ENCODE measurements at places on chromosomes 11 and 22.

DNA sequence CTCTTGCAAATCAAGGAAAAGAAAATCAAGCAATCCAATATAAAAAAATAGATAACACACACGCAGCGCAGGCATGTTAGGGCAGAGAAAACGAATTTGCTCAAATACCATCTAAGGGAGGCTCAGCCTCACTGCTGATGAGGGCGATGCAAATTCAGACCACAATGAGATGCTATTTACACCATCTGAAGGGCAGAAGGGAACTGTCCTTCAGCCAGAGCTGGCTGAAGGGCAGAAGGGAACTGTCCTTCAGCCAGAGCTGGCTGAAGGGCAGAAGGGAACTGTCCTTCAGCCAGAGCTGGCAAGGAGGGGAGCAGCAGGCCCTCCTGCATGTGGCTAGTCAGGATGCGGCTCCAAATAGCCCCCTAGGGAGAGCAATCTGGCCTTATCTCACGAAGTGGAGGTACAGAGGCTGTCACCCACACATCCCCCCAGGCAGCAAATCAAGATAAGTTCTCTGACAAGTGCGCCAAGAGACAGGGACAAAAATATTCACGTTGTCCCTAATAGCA is 7.6 kb upstream of the SLC39A13 start:
- DNase-seq: no peak

DNA sequence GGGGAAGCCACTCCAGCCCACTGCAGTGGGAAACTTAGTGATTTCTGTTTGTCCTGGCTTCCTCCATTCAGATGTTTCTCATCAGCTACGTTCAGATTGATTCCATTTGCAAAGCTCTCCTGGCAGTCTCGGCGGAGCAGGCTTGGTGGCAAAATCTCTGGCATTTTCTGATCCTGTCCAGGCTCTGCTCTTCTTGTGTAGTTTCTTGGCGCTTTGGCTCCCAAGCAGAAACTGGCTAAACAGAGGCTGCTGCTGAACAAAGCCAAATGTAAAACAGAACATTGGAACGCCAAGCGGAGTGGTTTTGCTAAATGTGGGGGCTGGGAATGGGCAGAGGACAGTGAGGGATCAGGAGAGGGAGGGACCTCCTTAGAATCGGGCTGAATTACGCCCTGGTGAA is 36.7 kb downstream of the ADAMTS8 start:
- DNase-seq: no peak

DNA sequence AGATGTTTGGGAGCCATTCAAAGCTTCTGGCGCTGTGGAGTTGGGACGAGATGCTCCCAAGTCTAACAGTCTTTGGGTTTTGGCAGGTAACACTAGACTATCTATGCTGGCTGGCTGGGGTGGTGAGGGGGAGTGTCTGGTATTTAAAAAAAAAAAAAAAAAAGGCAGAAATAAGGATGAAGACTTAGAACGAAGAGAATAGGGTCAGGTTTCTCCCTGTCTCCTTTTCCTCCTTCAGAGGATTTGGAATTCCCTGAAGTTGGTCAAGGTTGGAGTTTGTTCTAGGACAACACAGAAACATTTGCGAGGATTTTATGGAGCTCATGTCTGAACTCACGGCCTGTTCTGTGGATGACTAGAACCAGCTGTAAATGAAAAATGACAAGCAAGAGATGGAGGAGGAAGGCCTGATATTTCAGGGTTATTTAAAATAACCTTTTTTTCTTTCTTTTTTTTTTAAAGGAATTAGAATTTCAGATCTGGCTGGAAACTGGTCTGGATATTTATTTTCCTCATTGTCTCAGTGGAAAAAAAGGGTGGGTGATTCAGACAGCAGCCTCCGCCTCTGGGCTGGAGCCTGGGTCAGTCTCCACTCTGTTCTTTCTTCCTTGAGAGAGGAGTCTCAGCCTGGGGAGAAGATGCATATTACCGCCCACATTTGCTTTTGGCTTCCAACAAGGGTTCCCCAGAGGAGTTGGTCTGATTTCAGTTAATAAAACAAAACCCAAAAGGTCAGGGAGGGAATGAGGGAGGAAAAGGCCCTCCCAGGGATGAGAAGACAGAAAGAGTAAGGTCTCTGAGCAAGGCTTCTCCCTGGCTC is 80.1 kb downstream of the USP35 start:
- DNase-seq: peak; percentile 26

- no peak for DNase-seq
Measured at GRCh38 chr11:114441921-114442320, 2.7 kb downstream of the REXO2 start.

- peak; percentile 49 for DNase-seq
Measured at GRCh38 chr11:123020968-123021367, 39.3 kb upstream of the BSX start.

DNA sequence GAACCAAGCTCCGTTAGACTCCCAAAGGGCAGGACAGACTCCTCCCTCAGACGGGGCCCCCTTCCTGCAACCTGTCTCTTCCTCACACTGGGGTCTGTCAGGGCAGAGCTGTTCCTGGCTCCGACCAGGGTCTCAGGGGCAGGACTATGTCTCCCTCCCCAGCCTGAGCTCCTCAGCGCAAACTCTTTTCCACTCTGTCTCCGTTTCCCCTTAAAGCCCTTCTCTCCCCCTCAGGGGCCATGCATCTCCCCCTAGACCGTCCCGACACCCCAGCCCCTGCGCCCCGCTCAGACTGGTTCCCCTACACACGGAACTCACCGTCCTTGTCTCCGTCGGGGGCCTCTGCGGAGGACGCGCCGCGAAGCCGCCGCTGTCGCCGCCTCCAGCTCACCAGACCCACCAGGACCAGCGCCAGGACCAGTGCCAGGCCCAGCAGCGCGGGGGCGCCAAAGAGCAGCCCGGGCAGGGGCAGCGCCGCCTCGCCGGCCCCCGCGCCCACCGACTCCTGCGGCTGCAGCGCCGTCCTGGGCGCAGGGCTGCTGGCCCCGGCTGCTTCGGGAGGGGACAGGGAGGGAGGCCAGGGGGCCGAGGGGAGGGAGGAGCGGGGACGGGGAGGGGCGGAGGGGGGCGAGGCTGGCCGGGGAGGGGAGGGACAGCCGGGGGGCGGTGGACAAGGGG is 684 bp downstream of the TNFRSF13C start:
- DNase-seq: peak; percentile 34

GRCh38 chr11:17548444-17548843 is 1.4 kb downstream of the OTOG start:
- no peak for DNase-seq

DNA sequence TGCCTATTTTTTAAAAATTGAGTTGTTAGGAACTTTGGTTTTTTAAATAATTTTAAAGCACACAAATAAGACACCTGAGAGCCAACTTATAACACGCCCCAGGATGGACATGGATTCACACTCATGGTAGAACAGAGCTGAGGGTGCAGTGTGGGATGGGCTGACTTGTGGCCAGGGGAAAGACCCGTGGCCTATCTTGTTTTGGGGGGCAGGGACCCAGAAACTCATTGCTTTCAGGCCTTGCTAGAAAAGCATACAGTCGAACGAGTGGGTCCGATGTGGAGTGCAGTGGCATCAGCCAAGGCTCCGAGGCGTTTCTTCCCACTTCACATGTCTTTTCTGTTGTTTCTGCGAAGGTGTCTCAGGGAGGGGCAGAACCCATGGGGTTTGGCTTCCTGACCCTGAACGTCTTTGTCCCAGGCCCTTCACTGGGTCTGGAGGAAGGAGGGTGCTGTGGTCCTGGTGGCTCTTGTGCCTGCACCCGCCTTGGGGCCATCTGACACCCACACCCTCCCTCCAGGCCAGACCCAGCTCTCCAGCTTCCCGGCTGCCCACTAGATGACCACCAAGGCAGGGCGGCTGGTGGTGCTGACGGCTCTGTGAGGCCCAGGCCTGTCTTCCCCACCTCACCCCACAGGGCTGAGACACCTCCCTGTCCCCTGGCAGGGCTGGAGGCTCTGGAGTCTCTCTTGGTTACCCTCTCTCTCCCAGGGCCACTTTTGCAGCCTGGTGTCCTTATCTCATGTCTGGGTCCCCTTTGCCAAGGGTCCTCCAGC is 120.8 kb downstream of the KCNQ1 start:
- no peak for DNase-seq

- DNase-seq: peak; percentile 82
Measured at GRCh38 chr11:103863497-103863896, 172.9 kb upstream of the DDI1 start.

- no peak for DNase-seq
Measured at GRCh38 chr11:119335655-119336543, 1.6 kb downstream of the RNF26 start.

GRCh38 chr11:64096835-64097234 is 61.1 kb downstream of the FLRT1 start:
- no peak for DNase-seq

- no peak for DNase-seq
Measured at GRCh38 chr11:71499546-71499945, 27.5 kb upstream of the KRTAP5-7 start.

- no peak for DNase-seq
Measured at GRCh38 chr11:25583596-25583995, 748.3 kb upstream of the ANO3 start.

- DNase-seq: no peak
Measured at GRCh38 chr11:72254299-72254993, 10.5 kb upstream of the PHOX2A start.

DNA sequence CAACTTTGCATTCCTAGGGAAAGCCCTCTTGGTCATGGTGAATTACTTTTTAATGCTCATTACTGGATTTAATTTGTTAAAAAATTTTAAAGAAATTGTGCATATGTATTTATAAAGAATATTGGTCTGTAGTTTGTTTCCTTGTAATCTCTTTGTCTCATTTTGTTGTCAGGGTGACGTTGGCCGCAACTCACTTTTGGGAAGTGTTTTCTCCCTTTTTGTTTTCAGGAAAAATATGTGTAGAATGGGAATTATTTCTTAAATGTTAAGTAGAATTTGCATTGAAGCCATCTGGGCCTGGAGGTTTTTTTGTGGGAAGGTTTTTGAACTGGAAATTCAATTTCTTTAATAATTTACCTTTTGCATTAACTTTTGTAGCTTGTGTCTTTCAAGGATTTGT is 149.1 kb downstream of the UVRAG start:
- no peak for DNase-seq

DNA sequence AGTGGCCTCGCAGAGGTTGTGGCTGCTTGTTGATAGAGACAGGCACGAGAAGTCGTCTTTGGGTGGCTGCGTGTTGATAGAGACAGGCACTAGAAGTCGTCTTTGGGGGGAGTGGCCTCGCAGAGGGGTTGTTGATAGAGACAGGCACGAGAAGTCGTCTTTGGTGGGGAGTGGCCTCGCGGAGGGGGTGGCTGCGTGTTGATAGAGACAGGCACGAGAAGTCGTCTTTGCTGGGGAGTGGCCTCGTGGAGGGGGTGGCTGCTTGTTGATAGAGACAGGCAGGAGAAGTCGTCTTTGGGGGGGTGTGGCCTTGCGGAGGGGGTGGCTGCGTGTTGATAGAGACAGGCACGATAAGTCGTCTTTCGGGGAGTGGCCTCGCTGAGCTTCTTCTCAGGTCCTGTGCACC is 328.8 kb downstream of the TBC1D22A start:
- no peak for DNase-seq

- DNase-seq: no peak
Measured at GRCh38 chr11:84887055-84887629, 740.0 kb downstream of the DLG2 start.
